CD4-positive, CD25-positive, alpha-beta regulatory T cell (primary cell): ENCODE measurements at places on chromosomes 3 and 15.

DNA sequence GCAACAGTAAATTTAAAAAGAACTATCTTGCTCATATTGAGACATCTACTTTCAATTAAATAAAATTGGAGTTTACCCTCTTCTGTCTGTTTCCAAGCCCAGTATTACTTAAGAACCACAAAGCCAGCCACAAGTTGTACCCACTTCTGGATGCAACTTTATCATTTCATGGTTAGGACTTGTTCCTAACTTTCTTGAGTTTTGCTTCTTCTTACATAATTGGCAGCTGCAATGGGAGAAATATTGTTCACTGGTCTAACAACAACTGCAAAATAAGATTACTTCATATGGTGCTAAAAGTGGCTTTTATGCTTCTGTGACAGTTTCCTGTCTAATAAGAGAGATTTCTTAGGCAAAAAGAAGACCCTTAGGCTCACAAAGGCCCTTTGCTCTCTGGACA, 240.6 kb downstream of the OTOL1 start:
- DNase-seq: no peak

DNA sequence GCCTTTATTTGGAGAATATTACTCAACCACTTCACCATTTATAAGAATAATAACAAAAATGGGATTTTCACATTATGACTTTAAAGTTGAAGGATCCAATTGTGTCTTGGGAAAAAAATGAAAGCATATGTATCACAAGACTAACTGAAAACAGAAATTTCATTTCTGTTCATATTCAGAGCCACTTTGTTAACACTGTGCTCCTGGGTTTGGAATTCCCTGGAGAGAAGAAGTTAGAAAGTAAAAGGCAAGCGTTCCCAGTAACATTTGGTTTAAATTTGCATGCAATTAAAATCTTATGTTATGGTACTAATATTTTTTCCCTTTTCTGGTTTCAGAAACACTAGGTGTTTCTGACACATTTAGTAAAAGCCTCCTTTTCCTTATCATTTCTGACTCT, 230.8 kb downstream of the RBMS3 start:
- no peak for DNase-seq

DNA sequence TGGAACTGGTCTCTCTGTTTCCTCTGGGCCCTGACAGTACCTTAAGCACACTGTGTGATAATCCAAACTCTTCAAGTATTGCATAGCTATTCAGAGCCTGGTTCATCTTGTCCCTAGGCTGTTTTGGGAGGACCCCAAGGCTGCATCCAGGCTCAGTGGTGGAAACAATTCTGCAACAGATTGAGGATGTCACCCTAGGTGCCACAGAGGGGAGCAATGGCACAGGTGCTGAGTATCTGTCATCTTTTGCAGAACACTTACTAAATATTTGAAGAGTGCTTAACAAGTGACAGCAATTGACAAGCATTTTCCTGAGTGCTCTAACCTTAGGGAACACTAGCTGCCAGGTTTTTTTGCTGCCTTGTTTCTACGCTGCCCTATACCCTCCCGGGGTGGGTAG, 27.8 kb downstream of the STARD5 start:
- DNase-seq: no peak

DNA sequence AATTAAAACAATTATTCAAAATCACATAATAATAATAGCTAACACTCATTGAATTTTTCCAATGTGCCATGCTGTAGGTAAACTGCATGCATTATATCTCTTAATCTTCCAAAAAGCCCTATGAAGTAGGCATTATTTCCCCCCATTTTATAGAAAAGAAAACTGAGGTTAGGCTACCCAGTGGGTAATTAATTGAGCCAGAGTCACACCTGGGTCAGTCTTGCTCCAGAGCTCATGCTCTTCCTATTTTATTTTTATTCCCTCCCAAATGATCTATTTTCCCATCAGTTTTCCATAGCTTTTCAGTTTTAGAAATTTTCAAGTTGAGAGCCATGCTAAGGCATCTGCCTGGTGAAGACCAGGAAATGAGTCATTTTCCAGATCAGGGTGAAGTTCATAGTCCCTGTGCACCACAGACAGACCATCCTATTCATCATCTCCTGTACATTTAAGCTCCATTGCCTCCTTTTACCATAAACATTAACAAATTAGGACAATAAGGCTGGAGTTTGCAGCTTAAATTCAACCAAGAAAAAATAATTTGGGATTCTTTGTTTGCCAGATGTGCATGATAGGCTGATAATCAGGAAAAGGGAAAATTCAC, 417.3 kb downstream of the OTOL1 start:
- no peak for DNase-seq

DNA sequence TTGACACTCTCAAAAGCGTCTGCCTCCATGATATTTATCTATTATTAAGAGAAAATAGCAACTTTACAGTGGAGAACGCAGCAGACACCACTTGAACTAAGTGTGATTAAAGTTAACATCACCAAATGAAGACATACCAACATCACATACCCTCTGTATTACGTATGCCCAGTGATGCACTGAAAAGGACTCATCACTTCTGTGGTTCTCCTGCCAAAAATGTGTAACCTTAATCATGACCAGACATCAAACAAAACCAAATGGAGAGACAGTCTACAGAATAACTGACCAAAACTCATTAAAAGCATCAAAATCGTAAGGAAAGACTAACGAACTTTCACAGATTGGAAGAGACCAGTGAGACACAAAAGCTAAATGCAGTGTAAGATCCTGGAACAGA, 103.2 kb downstream of the PPP2R3A start:
- DNase-seq: no peak

GRCh38 chr3:184143327-184143726, 8.2 kb downstream of the EIF2B5 start:
- no peak for DNase-seq
